ENCODE measurements at places on chromosomes 6 and 20.

DNA sequence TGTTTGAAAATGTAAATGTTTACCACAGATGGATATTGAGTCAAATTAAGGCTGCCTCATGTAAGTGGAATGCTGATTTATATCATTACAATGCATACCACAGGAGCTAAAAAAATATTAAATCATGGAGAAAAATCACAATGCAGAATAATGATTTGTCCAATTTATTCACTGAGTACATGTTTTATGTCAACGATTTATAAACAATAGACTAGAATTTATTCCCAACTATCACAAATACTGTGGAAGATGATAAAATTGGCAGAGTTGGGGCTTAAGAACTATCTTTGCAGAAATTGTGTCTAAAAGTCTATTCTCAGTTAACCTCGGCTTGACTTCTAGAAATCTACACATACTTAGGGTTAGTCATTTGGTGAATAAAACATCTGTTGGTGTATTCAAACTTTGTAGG lies 472.1 kb upstream of the MARCKS start:
- no peak for DNase-seq

DNA sequence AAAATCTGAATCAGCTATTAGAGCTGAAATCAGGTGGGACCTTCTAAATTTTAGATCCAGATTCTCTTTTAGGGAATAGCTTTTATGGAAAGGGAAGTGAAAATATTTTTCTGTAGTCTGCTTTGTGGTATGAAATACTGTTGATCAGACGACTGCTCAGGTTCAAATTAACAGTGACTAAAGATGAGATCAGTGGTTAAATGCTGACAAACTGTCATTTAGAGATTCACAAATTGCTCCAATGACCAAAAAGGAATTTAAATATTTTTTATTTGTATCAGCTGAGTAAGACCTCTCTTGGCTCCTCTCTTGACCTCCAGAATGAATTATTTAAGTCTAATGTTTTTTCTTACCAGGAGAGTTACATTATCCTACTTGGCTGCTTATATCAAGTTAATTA lies 77.3 kb downstream of the KCNQ5 start:
- no peak for DNase-seq

GRCh38 chr20:16308754-16309153 lies 264.5 kb downstream of the KIF16B start:
- no peak for DNase-seq

- DNase-seq = no peak
These were observed 59.3 kb downstream of the TBC1D7 start for GRCh38 chr6:13268913-13269518.

DNA sequence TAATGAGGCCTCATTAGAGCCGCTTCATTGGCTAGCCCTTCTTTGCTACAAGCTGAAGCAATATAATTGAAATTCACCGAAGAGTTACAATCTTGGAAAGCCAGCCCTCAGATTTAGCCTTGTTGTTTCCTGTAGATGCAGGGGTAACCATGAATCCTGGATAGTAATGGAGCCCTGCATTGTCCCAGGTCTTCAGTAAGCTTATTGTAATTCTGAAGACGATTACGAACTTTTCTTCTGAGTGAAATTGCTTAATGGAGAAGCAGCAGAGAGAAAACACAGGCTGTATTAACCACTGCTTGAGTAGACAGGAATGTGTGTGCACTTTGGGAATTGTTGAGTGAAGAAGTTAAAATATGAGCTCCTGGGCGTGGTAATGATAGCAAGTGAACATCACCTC lies 26.3 kb upstream of the NAA20 start:
- DNase-seq = no peak

DNA sequence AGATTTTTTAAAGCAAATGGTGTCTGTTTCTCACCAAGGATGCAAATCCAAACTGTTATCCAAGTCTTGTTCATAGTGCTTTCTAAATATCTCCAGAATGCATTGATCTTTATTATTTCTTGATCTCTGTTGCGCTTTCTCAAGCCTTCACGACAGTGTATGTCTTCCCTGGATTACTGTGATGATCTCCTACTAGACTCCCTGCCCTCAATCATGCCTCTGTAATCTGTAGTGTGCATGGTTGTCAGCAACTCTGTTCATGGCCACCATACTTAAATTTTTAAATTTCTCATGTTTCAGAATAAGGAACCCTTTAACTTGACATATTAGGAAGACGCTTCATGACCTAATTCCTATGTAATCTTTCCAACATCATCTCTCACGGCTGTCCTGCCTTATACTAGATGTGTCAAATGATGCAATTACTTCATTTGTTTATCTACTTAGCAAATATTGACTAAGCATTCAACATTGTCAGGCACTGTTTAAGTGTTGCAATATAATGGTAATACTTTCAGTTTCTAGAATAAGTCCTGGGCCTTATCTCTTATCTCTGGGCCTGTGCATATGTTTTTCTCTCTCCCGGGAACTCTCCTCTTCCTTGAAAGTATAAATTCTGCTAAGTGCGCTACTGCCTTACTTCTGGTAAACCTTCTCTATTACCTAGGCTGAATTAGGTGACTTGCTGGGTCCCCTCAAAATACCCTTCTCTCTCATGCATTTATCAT lies 25.6 kb upstream of the AHI1 start:
- DNase-seq = no peak

- DNase-seq = peak; percentile 75
These were observed 7.1 kb downstream of the HSPA1B start for GRCh38 chr6:31834367-31835250.

GRCh38 chr20:7741866-7742265 lies 198.4 kb downstream of the HAO1 start:
- DNase-seq = no peak

DNA sequence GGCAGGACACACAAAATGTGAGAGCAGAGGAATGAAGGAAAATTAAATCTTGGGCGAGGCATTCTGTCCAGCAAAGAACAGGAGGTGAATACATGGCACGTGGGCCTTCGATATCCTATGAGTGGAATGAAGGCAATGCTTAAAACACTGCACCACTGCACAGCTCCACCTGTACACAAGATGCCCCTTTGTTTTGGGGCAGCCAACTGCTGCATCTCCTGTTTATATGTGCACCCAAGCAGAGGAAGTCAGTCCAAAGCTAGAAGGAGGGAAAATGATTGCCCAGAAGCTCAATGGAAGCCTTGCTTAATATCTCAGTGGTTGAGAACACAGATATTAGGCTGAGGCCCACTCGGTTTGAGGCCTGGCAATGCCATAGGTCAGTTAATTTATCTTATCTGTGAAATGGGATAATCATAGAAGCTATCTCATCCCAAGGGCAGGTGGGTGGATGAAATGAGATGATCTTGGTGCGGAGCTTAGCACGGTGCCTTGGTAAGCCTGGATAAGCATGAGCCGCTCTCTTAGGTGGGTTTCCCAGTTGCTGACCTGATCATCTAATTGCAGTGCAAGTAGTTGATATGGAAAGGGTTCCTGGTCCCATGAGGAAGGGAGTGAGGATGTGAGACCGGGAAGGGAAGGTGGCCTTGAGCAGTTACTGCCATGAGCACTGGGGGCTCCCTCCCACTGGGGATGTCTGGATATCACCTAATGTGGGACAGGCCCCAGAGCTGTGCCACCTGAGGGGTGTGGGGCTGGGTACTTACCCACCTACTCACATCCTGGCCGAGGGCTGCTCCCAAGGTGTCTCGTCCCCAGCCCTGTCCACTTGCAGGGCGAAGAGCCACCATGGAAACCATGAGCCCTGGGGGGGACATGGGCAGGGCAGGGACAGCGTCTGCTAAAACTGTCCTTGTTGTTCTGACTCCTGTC lies 9.9 kb downstream of the BANF2 start:
- DNase-seq = no peak

- DNase-seq = no peak
These were observed 147.5 kb downstream of the MYO6 start for GRCh38 chr6:75896526-75896925.

GRCh38 chr6:155497273-155497672 lies 41.6 kb upstream of the NOX3 start:
- DNase-seq = no peak

DNA sequence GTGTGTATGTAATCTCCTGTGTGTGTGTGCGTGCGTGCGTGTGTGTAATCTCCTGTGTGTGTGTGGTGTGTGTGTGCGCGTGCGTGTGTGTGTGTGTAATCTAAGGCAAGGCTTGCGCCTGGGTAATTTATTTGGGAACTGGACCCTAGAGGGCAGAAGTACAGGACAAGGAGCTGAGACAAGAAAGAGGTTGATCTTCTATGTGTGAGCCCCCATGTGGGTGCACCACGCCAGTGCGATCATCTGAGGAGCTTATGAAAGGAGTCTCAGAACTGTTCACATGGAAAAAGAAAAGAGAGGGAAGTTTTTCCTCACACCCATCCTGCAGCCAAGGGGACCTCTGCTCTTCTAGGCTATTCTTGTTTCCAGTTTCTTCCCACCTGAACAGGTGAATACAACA lies 220.1 kb upstream of the GGTLC1 start:
- DNase-seq = no peak

- no peak for DNase-seq
These were observed 9.3 kb downstream of the NTSR1 start for GRCh38 chr20:62717933-62718332.

DNA sequence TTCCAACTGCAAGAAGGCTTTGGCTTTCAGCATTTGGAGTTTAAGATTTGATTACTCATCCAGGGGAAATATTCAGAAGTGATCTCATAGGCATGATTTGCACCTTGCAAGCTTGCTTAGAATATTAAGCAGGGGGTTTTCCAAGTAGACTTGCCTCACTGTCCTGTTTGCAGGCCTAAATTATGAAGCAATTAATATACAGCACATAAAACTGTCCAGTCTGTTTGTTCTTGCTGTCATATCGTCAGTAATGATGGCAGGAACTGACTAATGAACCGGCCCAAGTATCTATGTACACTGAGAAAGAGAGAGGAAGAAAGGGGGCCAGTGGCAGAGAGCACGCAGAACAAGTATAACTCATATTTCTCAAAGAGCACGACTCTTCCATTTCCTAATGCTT lies 212.5 kb upstream of the SUPT3H start:
- no peak for DNase-seq

GRCh38 chr6:8000636-8001035 lies 63.6 kb downstream of the BLOC1S5 start:
- DNase-seq = no peak

GRCh38 chr6:154622618-154623336 lies 110.4 kb upstream of the SCAF8 start:
- no peak for DNase-seq

DNA sequence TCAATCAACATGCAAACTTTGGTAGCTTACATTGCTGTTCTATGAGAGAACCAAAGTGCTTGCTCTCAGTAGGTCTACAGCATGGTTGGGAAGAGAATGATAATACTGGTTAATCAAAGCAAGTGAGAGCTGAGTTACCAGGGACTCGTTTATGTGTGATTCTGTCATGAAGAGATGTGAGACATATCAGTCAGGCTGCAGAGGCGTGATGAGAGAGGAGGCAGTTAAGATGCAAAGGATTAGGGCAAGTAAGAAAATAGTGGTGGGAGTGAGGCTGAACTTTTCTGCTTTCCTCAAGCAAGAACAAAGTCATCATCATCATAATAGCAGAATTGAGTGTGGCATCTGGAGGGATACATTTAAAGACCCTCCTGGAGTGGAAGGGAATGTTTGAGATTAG lies 86.5 kb downstream of the RPS12 start:
- no peak for DNase-seq

GRCh38 chr6:121664158-121664557 lies 228.7 kb downstream of the GJA1 start:
- no peak for DNase-seq

DNA sequence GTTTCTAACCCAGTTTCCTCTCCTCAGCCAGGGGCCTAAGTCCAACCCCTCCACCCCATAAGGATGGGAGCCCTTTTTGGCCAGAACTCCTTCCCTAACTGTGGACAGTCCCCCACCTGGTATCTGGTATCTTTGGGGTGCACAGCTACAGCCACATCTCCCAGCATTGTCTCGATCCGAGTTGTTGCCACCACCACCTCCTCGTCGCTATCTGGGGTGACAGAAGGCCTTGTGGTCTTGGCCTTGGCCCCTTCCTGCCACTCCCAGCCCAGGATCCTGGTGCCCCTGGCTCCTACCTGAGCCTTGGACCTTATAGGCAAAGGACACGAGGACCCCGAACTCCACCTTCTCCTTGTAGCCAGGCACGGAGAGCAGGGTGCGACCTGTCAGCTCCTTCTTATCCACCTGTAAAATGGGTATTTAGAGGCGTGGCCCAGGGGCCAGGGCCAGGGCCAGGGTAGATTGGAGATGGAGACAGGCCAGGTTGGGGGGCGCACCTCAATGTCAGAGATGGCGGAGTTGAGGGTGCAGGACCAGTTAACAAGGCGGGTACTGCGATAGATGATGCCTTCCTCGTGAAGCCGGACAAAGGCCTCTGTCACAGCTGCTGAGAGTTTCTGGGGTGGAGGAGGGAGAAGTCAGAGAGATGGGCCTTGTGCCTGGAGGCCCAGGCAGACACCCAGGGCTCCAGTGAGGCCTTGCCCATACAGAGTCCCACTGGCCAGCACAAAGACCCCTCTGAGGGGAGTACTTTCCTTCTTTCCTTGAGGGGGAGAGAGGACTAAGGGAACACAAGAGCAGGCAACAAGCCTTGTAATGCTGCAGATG lies 7.2 kb upstream of the VWA7 start:
- DNase-seq = no peak

- no peak for DNase-seq
These were observed 156.4 kb downstream of the CD83 start for GRCh38 chr6:14274016-14274415.

DNA sequence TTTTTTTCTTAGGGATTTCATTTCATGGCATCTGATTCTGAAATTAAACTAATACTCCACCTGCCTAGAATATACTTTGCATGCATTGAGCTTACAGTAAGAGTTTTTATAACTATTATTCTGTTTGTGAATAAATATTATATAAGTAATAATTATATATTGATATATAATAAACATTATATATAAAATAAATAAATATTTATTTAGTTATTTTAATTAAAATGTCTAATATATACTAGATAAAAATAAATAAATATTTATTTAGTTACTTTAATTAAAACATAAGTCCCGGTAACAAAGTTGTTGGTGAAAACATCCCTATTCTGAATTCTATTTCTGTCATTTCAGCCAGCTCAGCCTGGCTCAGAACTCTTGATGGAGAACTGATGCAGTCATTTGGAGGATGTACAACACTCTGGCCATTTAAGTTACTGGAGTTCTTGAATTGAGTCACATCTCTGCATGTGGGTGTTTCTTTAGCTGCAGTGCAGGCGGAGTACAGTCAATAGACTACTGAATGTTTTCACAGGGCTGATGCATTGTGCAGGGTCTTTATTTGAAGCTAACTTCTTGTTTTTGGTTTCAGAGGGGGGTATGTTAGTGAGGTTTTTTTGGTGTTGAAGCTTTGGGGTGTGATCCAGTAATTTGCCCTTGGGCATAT lies 508.9 kb upstream of the ADGRB3 start:
- no peak for DNase-seq

- DNase-seq = no peak
These were observed 264.4 kb downstream of the HACE1 start for GRCh38 chr6:104595311-104595820.

DNA sequence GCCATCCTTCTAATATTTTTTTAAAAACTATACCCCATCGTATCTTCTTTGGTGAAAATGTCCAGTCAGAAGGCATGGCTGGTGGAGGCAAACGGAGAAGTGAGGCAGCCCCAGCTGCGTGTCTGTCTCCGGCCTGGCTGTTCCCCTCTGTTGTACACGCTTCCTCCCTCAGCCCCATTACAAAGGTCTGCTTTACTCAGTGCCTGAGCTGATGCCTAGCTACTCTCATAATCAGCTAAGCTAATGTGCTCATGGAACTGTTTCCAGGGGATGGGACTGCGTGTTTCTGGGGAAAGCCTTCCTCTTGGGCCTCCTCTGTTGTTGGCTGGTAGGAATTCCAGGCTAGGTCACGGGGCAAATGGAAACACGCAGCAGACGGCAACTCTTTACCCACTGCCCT lies 67.3 kb downstream of the PPP1R3G start:
- DNase-seq = no peak

- DNase-seq = no peak
These were observed 24.6 kb downstream of the FOXA2 start for GRCh38 chr20:22559711-22560318.
